ENCODE measurements at places on chromosomes 6 and 20.

GRCh38 chr6:85551264-85551663, 42.4 kb downstream of the SNX14 start:
- peak; percentile 34 for DNase-seq

GRCh38 chr6:20486641-20487040, 47.6 kb upstream of the CDKAL1 start:
- DNase-seq = no peak

DNA sequence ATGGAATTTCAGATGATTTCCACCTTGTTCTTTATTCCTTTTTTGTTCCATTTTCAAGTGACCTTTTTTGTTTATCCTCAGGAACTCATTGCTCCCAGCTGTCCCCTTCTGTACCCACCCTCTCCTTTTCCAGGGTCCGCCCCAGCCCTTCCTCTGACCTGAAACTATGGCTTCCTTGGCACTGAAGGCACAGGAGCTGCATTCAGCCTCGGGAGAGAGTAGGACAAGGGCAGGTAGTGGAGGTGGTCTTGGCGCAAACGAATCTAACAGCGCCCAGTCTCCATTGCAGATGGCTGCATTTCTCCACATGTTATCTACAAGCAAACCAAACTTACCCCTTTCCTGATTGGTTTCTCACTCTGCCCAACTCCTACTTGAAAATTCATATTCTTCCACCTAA, 8.8 kb upstream of the ULBP2 start:
- no peak for DNase-seq

DNA sequence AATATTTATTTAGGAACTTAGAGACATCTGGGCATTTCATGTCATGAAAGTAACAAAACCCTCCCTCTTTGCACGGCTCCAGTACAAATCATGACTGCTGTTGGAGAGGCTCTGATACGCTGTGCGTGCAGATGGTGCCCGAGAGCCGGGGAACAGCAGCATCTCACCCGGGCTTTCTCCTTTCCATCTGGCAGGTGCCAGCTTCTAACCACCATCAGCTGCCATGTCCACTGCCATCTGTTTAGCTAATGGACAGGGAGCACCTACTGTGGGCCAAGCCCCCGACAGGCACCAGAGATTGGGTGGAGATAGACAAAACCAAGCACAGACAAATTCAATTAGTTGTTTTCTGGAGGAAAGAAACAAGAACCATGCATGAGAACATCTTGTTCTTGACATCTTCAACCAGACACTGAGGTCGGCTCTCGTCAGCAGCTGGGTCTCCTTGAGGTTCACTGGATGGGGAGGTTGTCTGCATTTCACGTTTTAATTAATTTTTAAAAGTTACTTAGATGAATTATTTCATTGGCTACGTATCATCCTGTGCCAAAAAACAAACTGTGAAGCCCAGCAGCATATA, 323.7 kb downstream of the THBS2 start:
- DNase-seq = no peak

GRCh38 chr6:44000164-44000842, 126.9 kb downstream of the MRPL14 start:
- no peak for DNase-seq

- DNase-seq = no peak
Observed at GRCh38 chr6:15230827-15231226, 15.0 kb upstream of the JARID2 start.

- no peak for DNase-seq
Observed at GRCh38 chr6:158596861-158597260, 37.0 kb downstream of the TMEM181 start.

- no peak for DNase-seq
Observed at GRCh38 chr6:125821825-125822281, 31.1 kb downstream of the NCOA7 start.

DNA sequence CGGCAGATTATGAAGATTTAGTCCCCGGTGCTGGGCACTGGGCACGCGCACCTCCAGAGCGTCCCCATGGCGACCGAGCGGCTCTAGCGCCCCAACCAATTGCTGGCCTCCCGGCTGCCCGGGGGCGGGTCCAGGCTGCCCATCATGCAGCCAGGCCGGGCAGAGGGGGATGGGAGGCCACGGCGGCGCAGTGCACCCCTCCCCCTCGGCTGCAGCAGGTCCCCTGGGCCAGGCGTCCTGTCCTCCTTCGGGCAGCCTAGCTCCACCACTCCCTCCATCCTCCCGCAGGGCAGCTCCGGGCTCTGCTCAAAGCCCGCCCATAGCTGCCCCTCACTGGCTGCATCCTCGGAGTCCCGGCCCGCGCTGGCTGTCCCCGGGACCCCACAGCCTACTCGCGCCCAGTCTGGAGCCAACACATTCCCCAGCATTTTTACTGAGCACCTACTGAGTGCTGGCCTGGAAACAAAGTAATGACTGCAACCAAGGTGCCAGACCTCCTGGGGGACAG, 99.4 kb downstream of the ASXL1 start:
- DNase-seq = no peak

DNA sequence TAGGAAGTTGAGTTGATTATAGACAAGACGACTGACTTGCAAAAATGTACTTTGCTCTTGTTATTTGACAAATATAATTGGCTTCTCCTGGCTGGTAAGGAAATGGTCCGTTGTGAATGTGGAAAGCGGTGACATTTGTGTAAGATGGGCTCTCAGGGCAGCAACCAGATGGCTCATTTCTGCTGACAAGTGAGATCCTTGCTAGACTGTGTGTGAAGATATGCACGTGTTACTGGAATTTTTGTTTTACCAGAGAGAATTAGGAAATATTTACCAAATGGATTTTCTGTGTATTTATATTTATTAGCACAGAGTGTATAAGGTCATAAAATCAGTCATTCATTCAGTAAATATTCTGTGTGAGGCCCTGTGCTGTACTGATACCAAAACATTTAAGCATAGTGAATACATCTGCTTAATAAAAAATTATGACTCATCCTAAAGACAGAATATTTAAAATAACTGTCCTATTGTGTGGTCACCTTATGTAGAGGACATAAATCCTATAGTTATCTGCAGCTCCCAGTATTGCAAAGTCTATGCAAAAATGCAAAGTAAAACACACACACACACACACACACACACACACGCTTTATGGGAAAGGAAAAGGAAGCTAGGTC, 109.9 kb upstream of the ASF1A start:
- DNase-seq = no peak

- DNase-seq = no peak
Observed at GRCh38 chr6:115838763-115839401, 221.8 kb downstream of the FRK start.

- no peak for DNase-seq
Observed at GRCh38 chr20:39342463-39342862, 380.3 kb downstream of the DHX35 start.

DNA sequence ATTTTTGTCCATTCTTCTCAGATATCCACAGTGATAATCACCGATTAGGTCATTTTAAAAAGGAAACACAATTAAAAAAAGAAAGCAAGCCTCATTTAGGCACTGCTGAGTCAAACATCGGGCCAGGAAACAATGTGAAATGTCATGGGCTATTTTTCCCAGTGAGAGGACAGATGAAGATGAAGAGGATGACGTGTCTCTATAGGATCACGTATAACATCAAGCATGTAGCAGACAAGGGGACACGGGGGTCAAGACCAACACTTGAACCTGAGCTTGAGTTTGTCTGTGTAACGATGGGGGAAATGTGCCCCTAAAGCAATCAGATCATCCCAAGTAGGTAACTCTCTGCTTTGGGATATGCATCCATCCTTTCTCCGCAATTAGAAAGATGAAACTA, 553.2 kb downstream of the CD83 start:
- DNase-seq = no peak

DNA sequence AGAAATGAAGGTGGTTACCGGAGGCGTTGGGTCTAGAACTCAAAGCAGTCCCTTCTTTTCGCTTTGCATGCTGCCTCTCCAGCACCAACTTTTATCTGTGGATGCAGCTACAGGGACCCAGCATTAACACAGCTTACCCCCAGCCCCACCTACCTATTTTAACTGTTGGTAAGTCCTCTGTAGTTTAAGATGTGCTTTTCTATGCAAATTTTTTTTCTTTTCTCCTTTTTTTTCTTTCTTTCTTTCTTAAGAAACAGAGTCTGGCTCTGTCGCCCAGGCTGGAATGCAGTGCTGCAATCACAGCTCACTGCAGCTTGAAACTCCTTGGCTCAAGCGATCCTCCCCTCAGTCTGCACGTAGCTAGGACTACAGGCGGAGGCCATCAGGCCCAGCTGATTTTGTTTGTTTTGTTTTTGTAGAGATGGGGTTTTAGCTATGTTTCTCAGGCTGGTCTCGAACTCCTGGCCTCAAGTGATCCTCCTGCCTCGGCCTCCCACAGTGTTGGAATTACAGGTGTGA, 6.5 kb upstream of the USP45 start:
- DNase-seq = no peak

GRCh38 chr6:4581468-4582385, 194.5 kb upstream of the CDYL start:
- DNase-seq = no peak

- DNase-seq = no peak
Observed at GRCh38 chr6:168368066-168368820, 48.7 kb upstream of the DACT2 start.

DNA sequence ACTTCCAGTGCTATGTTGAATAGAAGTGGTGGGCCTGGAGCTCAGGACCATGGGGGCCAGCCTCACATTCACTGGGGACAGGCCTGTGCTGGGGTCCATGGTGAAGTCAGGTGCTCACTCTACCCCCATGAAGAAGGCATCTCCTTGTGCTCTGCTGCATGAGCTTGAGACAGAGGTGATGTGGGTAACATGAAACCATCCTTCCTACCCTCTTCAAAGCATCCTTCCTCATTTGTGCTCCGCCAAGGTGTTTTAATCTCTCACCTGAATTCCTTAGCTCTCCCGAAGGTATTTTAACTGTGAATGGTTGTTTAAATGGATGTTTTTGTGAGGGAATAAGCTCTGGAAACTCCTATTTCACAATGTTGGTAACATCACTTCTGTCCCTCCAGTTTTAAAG, 209.6 kb upstream of the PCSK2 start:
- no peak for DNase-seq

- DNase-seq = no peak
Observed at GRCh38 chr20:50431066-50431450, 79.1 kb upstream of the PTPN1 start.

DNA sequence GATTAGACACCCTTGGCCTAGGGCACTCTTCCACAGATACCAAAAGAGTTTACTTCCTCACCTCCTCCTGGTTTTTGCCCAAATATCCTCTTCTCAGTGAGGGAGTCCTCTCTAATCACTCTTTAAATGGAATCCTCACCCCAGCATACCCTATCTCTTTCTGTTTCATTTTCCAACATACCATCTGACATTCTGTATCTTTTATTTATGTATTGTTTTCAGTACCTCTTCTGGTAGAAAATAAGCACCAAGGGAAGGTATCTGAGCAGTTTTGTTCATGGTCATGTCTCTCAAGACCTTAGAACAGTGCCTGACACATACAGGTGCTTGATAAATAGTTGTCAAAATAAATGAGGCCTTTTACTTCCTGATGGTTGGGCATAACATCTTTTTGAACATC, 55.1 kb downstream of the KIAA0408 start:
- DNase-seq = no peak

- DNase-seq = peak; percentile 30
Observed at GRCh38 chr6:138815797-138816528, 20.1 kb downstream of the ECT2L start.

GRCh38 chr6:160260803-160261450, 2.3 kb upstream of the SLC22A2 start:
- DNase-seq = no peak

GRCh38 chr20:37544386-37544785, 16.7 kb upstream of the BLCAP start:
- no peak for DNase-seq

DNA sequence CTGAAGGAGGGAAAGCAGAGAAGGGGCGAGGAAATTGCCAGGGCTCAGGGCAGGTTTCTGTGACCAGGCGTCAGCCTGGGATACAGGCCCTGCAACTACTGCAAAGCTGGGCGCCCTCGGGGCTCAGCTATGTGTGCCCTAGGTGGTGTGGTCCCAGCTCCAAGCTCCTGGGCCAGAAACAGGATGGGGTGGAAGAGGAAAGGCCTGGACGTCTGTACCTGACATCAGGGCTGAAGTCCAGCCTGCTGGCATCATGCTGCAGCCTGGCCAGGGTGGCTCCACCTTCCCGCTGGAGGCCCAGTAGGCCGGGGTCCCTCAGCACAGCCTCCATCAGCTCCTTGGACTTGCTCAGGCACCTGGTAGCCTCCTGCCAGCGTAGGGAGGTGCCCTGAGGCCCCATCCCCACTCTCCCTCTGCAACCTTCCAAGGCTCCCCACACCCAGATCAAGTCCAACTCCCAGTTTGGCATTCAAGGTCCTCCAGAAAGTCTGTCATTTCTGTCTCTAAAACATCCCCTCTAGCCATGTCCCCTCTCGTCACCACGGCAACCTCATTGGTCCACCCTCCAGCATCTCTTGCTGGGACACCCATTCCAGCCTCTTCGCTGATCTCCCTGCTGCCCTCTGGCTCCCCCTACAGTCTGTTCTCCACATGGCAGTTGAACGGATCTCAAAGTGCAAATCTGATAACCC, 38.2 kb downstream of the KIAA1755 start:
- peak; percentile 33 for DNase-seq

- DNase-seq = no peak
Observed at GRCh38 chr20:59903621-59904020, 29.8 kb downstream of the SYCP2 start.

DNA sequence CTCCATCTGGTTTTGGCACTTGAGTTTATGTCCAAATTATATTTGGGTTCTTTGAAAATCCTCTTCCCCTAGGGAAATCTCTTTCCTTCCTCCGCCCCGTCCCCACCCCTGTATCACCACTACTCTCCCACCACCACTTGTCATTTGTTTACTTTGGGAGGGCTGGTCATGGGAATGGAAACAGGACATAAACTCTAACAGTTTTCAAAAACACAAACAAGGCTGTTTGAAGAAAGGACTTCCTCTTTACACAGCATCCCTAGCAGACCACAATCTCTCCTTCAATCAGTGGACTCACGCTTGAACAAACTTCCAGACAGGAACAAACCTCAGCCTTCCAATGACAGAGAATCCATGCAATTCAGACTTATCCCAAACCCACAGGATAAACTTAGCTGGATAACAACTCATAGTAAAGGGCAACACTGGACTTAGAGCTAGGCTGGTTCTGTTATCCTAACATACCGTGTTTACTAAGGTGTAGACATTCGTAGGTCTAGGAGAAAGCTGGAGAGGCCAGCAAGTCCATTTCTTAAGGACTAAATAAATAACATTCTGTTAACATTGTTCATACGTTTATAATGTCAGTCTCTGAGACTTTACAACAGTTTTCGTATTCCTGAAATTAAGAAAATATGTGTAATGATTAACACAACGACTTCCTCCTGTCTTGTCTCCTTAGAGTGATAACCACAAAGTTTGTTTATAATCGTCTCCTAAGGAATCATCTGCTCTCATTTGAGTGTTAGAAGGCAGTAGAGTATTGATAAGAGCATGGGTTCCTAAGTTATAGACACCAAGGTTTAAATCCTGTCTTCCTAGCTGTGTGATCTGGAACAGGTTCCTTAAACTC, 44.1 kb upstream of the CTAGE9 start:
- DNase-seq = no peak

- DNase-seq = no peak
Observed at GRCh38 chr6:63732336-63732735, 96.7 kb downstream of the PHF3 start.

- DNase-seq = peak; percentile 66
Observed at GRCh38 chr6:111096246-111096645, 8.9 kb downstream of the SLC16A10 start.
